D721Med (cell line): ENCODE measurements at places on chromosomes 1 and 21.

- no peak for DNase-seq
Measured at GRCh38 chr1:194013561-194013960, 827.1 kb upstream of the B3GALT2 start.

DNA sequence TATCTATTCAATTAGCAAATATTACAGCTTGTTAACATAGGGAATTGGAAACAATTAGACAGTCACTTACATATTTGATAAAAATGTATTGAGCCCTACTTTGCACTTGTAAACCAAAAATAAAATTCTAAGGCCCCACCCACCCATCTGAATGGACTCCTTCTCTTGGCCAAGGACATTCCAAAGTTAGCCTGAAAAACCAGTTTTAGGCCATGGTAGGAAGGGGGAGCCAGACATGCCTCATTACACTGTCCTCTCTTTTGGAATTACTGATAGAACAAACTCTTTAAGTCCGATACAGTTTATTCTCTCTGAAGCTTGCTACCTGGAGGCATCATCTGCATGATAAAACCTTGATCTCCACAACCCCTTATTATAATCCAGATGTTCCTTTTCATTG is 28.0 kb upstream of the TSPAN2 start:
- no peak for DNase-seq

DNA sequence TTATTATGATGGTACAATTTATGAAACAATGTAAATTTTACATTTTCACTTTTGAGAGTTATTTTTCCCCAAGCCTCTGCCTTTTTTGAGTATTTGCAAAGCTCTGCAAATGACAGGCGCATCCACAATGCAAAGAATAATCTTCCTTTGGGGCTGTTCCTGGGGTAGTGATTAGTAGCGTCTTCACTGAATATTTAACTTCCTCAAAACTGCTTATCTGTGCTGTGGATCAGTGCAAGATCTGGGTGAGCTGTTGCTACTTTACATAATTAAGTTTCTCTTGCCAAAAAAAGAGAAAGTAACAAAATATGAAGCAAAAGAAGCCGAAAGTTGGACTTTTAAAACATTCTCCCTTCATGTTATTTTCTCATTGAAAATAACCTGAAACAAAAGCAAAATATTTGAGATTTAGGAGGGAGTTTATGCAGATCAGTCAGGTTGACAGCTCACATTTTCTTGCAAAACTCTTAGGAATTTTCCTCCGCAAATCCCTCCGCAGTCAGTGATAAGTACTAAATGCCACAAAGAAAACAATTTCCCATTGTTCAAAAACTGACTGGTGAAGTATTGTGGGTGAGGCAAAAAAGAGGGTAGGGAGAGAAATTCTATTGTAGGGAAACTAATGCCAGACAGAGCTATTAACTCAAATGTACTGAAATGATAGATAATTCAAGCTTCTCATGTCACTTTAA is 276.4 kb upstream of the B3GALT2 start:
- no peak for DNase-seq

GRCh38 chr1:85555867-85556573 is 24.5 kb upstream of the CCN1 start:
- DNase-seq = no peak

DNA sequence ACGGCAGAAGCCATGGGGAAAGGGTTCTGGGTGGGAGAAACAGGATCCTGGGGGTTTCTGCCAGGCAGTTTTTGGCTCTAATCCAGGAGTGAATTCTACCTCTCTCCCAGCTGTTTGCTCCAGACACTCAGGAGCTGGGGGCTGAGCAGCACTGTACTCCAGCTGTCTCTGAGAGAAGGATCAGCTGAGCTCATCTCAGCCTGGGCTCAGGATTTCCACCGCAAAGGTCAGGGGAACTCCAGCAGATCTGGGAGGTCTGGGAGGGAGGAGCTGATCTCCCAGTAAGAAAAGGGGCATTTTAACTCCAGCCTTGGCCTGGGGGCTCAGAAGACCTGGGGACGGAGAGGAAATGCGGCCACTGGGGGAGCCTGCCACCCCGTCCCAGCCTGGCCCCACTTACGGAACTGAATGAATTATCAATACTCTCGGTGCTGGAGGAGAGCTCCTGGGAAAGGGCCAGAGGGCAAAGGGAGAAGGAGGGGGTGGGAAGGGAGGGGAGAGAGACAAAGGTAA is 17.3 kb downstream of the PI4KB start:
- DNase-seq = no peak

DNA sequence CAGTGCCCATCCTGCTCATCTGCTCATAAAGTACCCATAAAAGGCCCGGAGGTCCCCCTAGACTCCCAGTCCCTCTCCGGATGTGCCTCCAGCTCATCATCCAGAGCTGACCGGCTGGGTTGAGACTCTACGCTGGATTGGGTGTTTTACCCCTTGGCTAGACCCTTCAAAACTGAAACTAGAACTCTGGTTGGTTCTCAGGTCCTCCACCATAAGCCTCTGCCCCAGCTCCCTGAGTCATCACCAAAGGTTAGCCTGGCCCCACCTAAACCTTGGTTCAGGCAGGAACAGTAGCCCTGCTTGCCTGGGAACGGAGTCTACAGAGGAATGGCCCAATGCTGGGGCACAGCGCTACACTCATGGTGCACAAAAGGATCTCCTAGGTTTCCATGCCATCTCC is 75.1 kb downstream of the TLR5 start:
- DNase-seq = no peak

- DNase-seq = no peak
Measured at GRCh38 chr1:228735871-228736586, 750 bp downstream of the RHOU start.

DNA sequence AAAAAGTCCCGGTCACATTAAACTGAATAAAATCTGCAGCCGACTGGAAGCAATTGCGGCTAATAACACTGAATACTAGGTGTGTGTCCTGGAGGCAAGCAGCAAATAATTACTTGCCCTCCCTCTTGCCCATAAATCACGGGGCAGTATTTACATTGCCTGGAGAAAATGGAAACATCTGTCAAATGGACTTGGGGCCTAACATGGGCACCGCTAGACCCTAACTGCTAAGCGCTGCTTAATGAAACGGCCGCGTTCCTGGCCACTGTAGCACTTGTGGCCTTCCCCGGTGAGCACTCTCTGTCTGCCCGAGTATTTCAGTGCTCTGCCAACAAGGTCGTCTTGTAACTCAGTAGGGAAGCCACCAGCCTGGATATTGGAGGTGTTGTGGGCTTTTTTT is 23.9 kb upstream of the KNCN start:
- DNase-seq = no peak

DNA sequence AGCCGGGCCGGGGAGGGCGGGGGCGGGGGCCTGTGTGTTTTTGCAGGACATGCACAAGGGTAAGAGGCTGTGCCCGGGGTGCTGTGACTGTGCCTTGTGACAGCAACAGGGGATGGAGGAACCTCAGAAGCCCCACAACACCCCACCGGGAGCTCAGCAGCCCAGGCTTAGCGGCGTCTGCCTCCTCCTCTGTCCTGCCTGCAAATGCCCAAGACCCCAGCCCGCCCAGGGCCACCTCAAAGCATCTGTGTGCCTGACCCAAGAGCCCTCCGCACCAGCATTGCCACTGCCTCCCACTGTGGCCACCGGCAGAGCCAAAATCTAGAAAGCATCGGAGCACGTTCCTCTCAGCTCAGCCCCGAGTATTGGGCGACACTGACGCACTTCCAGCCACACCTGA is 2.7 kb upstream of the ACTRT2 start:
- no peak for DNase-seq

DNA sequence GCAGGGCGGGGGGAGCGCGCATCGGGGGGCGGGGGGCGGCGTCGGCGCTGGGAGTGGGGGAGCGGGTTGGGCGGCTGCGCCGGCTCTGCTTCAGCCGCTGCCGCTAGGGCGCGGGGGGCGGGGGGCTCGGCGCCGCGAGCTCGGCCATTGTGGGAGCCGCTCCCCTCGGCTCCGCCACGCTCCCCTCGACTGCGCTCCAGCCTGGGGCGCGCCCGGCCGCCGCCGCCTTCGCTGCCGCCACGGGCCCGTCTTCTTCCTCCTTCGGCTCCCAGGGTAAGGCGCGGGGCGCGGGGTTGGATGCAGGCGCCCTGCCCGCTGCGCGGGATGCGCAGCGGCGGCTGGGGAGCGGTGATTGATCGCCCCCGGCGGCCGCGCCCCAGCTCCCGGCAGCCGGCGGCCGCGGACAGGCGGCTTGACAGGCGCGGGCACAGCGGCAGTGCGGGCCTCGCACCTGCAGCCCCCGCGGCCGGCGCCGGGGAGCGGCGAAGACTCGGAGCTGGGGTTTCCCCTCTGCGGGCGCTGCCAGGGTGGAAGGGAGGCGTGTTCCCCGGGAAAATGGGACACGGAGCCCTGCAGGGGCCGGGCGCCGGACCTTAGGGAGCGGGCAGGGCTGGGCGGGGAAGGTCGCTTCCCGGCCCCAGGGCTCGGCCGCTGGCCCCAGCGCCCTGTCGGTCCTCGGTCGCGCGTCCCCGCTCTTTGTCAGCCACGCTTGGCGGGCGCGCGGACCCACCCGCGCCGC is 55.3 kb downstream of the NDUFS5 start:
- peak; percentile 38 for DNase-seq

DNA sequence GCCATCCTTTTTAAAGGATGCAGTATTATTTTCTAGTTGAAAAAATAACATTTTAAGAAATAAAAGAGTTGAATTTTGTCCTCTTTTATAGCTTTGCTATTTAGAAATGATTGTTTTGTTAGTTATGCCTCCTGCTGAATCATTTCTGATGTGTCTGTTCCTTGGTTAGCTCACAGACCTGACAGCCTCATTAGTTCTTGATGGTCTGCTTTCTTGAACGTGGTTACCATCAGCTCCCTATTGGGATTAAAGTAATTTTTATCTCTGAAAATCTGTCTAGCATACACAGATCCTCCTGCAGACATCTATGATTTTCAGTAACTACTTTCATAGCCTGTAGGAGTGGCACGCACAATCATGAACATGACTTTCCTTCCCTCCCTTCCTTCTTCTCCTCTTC is 447.6 kb upstream of the B3GALT2 start:
- no peak for DNase-seq

DNA sequence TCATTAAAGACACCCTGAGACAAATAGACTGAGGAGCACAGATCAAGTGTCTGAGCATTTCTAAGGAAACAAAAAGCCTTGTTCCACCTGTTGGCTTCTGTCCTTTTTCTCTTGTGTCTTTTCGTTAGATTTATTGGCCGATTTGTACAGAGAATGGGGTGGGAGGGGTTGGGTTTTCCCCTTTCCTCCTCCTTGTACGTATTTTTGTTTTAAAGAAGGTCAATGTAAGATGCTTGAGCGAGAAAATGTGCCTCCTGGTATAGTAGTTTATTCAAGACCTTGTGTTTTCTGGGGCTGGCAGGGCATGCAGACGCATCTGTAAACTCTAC is 1.2 kb downstream of the BCL9 start:
- DNase-seq = no peak
